ENCODE measurements at places on chromosomes 6 and 20.
A peak's percentile ranks its signal among the peaks of the same experiment; 100 is the strongest.

DNA sequence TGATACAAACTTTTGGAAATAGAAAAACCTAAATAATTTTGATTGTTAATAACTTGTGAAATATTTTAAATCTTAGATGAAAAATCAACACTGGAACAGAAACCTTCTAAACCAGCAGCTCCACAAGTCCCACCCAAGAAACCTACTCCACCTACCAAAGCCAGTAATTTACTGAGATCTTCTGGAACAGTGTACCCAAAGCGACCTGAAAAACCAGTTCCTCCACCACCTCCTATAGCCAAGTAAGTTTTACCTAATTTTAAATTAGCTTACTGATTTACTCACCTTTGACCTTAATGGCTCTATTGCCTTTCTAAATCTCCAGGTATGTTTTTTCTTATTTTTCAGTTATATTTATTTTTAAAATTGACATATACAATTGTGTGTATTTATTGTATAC, 102.6 kb upstream of the ADGRF4 start:
- DNase-seq = no peak

- no peak for DNase-seq
Measured at GRCh38 chr20:1472556-1473245, 6.1 kb upstream of the NSFL1C start.

DNA sequence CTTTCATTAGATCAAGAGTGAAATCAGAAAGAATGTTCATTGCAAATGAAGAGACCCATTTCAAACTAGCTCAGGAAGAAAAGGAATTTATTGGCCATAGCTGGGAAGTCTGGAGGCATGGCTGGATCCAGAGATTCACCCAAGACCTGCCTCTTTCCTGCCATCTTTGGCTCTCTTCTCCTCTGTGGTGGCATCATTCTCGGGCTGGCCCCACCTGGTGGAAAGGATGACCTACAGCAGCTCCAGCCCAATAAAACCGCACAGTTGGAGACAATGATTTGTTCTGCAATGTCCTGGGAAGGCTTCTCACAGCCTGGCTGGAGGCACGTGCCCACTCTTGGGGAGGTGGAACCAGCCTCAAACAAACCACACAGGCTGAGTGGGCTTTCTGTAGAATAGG, 18.1 kb upstream of the FERMT1 start:
- DNase-seq = no peak

DNA sequence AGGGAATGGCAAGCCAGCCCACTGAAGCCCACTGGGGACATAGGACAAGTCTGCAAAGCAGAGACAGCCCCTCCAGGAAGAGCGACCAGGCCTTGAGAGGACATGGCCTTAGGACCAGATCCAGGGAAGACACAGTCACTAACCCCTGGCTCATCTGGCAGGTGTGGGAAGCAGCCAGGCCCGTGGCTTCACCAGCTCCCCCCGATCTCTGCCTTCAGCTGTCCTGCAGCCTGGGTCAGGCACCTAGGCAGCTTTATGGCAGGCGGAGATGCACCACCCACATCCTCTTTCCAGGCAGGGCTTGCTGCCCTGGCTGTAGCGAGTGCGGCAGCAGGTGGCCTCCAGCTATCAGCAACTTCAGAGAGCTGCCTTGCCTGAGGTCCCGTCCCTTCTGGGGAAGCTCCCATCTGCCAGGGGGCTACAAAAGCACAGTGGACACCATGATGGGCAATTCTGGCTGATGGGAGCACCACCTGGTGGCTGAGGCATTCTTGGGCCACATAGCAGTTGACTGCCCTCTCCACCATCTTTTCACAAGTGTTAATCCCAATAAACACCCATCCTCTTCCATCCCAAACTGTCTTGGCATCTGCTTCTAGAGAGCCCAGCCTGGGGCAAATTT, 85.8 kb downstream of the DZANK1 start:
- no peak for DNase-seq

GRCh38 chr6:89966913-89967312, 72.6 kb downstream of the GJA10 start:
- no peak for DNase-seq

DNA sequence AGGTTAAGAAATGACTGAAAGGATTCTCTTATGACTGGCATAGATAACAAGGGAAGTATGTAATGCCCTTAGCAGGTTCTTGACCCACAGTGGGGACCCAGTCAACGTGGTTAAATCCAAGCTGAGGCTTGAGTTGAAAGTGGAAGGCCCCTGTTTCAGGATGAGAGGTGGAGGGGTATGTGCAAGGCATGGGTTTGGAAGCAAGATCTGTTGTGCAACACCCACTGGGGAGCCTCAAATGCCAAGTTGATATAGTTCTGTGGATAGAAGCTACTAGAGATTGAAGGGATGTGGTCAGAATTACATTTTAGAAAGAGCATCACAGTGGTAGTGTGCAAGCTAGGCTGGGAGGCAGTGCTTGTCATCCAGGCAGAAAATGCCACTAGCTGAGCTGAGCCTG, 5.1 kb downstream of the PABPC1L start:
- DNase-seq = no peak

- no peak for DNase-seq
Measured at GRCh38 chr6:25369036-25369432, 89.9 kb downstream of the CARMIL1 start.

DNA sequence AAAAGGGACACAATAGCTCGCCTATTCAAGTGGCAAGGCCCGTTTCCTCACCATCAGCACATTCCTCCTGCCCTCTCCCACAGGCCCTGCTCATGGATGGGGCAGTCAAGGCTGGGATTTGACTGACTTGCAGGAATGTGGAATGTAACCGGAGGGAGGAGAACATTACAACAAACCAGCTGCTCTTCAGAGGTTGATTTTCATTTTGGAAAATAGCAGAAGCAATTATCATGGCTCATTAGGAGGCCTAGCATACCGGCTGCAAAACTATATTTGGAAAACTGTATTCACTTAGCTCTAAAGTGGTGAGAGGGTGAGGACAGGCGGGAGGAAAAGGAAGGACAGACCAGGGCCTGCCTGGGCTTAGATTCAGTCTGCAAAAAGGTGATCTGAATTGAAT, 283.7 kb downstream of the CD83 start:
- no peak for DNase-seq

DNA sequence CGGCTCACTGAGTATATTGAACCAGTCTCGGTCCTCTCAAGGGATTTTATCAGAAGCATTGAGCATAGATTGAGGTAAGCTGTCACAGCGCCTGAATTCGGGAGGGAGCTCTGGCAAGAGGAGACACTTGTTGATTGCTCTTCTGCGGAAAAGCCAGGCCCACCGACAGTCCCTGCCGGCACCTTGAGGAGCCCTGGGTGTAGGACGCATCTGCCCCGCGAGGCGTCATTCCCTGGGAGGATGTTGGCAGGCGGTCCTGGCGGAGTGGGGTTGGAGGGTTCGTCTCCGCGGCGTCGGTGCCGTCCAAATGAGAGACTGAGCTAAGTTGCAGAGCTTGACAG, 843 bp downstream of the FBXO9 start:
- no peak for DNase-seq

- no peak for DNase-seq
Measured at GRCh38 chr6:107877968-107878367, 53.9 kb upstream of the SCML4 start.

DNA sequence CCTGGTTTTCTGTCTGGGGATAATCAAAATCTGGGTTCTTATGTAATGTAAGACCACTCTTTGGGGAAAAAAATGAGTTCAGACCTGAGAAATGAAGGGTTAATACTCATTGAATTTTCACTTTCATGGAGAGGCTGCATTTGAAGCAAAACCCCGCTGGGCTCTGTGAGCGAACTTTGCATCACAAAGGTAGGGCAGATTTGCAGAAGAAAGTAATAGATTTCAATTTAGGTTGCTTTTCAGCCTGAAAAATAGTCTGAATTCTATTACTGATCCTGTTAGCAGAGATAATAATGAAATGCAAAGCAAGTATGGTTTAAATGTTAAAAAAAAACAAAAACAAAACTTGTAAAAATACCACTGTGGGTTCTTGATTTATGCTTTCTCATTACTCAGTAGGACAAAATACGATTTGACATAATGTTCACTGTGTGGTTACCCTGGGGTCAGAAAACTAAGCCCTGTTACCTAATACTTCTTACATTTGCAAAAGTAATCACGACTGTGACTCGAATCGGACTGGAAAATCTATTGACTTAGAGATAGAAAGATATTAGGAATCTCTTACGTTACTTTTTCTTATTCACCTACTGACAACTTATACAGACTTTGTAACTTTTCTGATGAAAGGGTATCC, 72.2 kb downstream of the UST start:
- DNase-seq = peak; percentile 37

DNA sequence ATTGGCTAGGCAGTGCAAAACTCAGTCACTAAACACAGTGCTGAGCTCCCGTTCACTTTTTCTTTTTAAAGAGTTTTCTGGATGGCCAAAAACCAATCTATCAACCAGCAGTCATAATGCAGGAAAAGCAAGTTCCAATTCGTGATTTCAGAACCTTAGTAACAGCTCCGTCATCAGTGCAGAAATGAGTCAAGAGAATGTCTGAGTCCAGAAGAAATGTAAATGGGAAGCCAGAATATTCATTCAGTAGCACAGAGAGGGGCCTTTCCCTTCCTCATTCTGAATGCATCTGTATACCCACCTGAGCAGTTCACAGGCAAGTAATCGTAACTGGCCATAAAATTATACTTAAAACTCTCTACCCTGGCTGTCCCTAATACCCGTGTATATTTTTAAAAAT, 20.4 kb downstream of the HUS1B start:
- DNase-seq = no peak

DNA sequence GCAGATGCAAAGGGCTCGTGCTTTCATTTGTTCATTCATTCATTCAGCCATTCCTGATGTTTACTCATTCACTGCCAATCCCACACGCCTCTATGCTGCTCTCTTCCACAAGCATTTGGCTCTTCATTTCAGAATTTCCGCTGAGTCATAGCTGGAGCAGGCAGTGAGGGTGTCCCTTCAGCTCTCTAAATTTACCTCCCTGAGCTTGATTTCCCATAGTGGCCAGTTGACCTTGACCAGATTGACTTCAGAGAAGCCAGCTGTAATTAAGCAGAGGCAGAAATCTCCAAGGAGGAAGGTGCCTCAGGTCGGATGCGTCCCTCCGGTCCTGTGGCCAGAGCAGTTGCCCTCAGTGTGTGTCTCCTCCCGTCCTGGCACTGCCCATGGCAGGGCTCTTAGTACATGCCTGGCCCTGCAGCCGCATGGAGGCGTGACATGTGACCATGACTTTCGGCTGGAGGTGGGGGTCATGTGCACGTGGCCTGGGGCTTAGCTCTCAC, 267.2 kb upstream of the ECI2 start:
- DNase-seq = peak; percentile 44

- no peak for DNase-seq
Measured at GRCh38 chr6:126477678-126478077, 137.8 kb downstream of the CENPW start.

DNA sequence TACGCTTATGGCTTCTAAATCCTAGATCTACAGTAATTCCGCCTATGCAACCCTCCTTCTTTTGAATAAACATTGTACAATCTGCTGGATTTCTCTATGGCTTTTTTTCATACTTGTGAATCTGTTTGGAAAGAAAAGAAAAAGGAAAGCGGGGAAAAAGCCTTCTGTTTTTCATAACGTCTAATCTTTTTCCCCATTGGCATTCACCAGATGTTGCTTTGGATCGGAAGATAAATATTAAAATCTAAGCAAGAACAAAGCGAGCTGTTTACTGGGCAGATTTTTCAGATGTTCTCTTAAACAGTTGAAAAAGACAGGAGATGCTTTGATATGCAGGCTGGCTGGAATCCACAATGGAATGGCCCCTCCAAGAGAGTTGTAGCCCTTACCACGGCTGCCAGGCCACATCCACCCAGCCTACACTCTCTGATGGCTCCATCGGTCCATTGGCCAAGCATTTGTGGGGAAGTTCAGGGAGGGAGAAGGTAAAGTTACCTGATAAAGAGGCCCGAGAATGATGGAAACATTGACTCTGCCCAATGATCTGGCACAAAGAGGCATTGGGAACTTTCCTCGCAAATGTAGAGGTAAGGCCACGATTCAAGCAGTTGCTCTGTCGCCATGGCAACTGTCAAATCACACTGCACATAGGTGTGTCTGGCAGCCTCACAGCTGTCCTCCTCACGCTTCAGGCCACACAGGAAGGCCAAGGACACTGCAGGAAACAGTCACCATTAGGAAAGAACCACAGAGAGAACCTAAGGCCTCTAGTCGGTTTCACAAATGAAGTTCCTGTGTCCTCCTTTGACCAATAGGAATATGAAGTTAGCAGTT, 70.3 kb downstream of the PKHD1 start:
- DNase-seq = no peak

GRCh38 chr6:111358454-111358853, 124.6 kb downstream of the REV3L start:
- no peak for DNase-seq

- DNase-seq = no peak
Measured at GRCh38 chr6:69105288-69105687, 470.2 kb downstream of the ADGRB3 start.

GRCh38 chr6:112203577-112204349, 50.6 kb downstream of the LAMA4 start:
- DNase-seq = no peak

DNA sequence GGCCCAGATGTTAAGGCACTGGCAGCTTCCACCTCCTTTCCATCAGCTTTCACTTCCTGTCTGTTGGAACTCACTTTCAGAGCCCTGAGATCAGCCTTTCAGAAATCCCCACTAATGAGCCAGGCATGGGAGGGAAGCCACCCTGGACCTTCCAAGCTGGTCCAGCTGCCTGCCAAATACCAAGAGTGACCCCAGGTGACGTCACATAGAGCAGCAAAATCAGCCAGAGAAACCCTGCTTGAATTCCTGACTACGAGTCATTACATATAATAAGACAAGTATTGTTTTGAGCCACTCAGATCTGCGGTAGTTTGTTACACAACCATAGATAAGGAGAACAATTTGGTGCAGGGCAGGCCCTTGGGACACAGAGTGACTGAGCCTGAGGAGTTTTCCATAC, 556.0 kb upstream of the JAG1 start:
- DNase-seq = peak; percentile 95

DNA sequence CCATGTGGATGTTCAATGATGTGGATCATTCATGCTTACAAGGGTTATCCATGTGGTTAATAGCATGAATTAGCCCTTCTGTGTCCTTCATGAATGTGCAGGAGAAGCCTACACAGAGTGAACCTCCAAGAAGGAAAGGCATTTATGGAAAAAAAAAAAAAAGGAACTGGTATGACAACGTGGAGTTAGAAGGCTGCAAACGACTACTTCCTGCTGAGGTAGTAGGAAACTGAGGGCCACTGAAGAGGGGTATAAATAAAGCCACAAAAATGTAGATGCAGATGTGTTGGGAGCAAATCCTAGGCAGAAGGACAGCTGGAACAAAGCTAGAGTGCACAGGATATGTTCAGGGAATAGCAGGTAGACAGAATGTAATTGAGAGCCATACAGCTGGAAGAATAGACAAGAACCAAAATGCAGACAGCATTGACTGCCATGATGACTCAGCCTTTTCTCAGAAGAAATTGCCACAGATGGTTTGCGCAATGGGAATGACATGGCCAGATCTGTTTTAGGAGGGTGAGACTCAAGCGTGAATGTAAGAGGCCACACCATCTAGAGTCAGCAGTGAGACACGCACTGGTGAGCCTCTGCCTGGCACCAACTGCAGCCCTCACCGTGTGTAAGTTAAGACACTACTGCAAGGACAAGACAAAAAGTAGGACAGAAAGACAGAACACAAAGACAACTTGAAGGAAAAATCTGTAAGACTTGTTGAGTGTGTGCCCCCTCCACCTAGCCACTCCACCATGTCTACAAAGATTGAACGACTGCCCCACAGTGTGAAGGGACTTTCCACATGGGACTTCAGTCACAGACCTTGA, 79.8 kb downstream of the KIF13A start:
- peak; percentile 87 for DNase-seq

GRCh38 chr6:109455437-109456110, at the start of gene MICAL1:
Gene MICAL1, minus strand, starts transcription at chr6:109455772. Its CDS starts 1,576 bp downstream, at chr6:109454196.
- no peak for DNase-seq
